A549 treated with DMSO at 1 μM for 4 hours (cell line): ENCODE measurements at places on chromosomes 11 and 22. TPM values are rescaled to one million over a fixed set of nuclear protein-coding genes. Genes with fewer than 3 reads are reported as not detected.

The FGF4 gene
- total RNA-seq: not detected in 5 replicates

The KRTAP5-8 gene
- not detected in 5 replicates for total RNA-seq

The OR4C46 gene
- total RNA-seq: not detected in 5 replicates

The MPEG1 gene
- total RNA-seq: not detected in 5 replicates

The TTLL12 gene
- total RNA-seq: 17.8 to 24.4 TPM (median 21.2 TPM) in 5 replicates

The ACO2 gene
- 45.5 to 49.6 TPM (median 48.2 TPM) in 5 replicates for total RNA-seq

The KRTAP5-7 gene
- total RNA-seq: not detected in 5 replicates

The HEPHL1 gene
- total RNA-seq: not detected in 5 replicates

The OR4D5 gene
- total RNA-seq: not detected in 5 replicates

The PAMR1 gene
- total RNA-seq: 0.06 TPM in 1 of 5 replicates, not detected in the others

The MYBPC3 gene
- total RNA-seq: 0.05 to 0.10 TPM (median 0.07 TPM) in 5 replicates

The HBB gene
- not detected in 5 replicates for total RNA-seq

The ZNF280A gene
- total RNA-seq: 2.8 to 3.3 TPM (median 3.0 TPM) in 5 replicates

The MAPK8IP2 gene
- 2.4 to 4.3 TPM (median 3.7 TPM) in 5 replicates for total RNA-seq

The APOA1 gene
- total RNA-seq: 0.10 to 0.39 TPM (median 0.12 TPM) in 3 of 5 replicates, not detected in the others

The PTPRJ gene
- total RNA-seq: 36.5 to 56.4 TPM (median 53.9 TPM) in 5 replicates

The WT1 gene
- 5.9 to 6.9 TPM (median 6.1 TPM) in 5 replicates for total RNA-seq

The NNMT gene
- 135 to 173 TPM (median 159 TPM) in 5 replicates for total RNA-seq

The SUN2 gene
- total RNA-seq: 30.3 to 38.3 TPM (median 33.6 TPM) in 5 replicates

The PYGM gene
- total RNA-seq: 0.12 to 0.40 TPM (median 0.30 TPM) in 5 replicates

The CRYAB gene
- total RNA-seq: 4.2 to 9.8 TPM (median 4.4 TPM) in 5 replicates

The ISX gene
- total RNA-seq: not detected in 5 replicates

The OR4C6 gene
- not detected in 5 replicates for total RNA-seq

The PSMD13 gene
- total RNA-seq: 170 to 204 TPM (median 173 TPM) in 5 replicates

The IGF2 gene
- 1.4 to 2.3 TPM (median 1.9 TPM) in 5 replicates for total RNA-seq

The DERL3 gene
- total RNA-seq: 0.43 to 0.69 TPM (median 0.47 TPM) in 5 replicates

The SCGB1D2 gene
- total RNA-seq: not detected in 5 replicates

The LRRC56 gene
- 0.40 to 0.70 TPM (median 0.55 TPM) in 5 replicates for total RNA-seq

The OR4C11 gene
- not detected in 5 replicates for total RNA-seq

The KBTBD3 gene
- total RNA-seq: 0.89 to 2.2 TPM (median 2.0 TPM) in 5 replicates

The CASP1 gene
- total RNA-seq: 0.15 to 1.0 TPM (median 0.41 TPM) in 5 replicates

The HEPN1 gene
- not detected in 5 replicates for total RNA-seq

The TRIM5 gene
- total RNA-seq: 12.7 to 15.0 TPM (median 12.9 TPM) in 5 replicates

The HBG1 gene
- total RNA-seq: not detected in 5 replicates

The LINC01488 gene
- 0.07 to 0.10 TPM in 2 of 5 replicates, not detected in the others for total RNA-seq

The RPUSD4 gene
- 17.8 to 20.6 TPM (median 19.2 TPM) in 5 replicates for total RNA-seq

The KLHL35 gene
- 0.57 to 1.4 TPM (median 1.2 TPM) in 5 replicates for total RNA-seq

The MUC2 gene
- total RNA-seq: 0.17 to 0.35 TPM (median 0.18 TPM) in 5 replicates

The DEFB131B gene
- total RNA-seq: not detected in 5 replicates

The OR8G5 gene
- not detected in 5 replicates for total RNA-seq

The FGF3 gene
- total RNA-seq: not detected in 5 replicates

The MS4A3 gene
- total RNA-seq: not detected in 5 replicates

The C11orf86 gene
- 28.5 to 55.5 TPM (median 43.6 TPM) in 5 replicates for total RNA-seq

The STIM1 gene
- total RNA-seq: 24.6 to 28.2 TPM (median 26.3 TPM) in 5 replicates

The KCNJ11 gene
- 0.15 to 0.62 TPM (median 0.37 TPM) in 5 replicates for total RNA-seq

The THAP12 gene
- total RNA-seq: 47.0 to 57.5 TPM (median 52.3 TPM) in 5 replicates

The ANO9 gene
- 0.52 to 1.3 TPM (median 0.62 TPM) in 5 replicates for total RNA-seq

The SCARF2 gene
- 0.54 to 1.1 TPM (median 0.92 TPM) in 5 replicates for total RNA-seq

The MRGPRX3 gene
- 0.10 TPM in 1 of 5 replicates, not detected in the others for total RNA-seq

The LARGE2 gene
- 1.5 to 3.4 TPM (median 2.5 TPM) in 5 replicates for total RNA-seq

The PGR gene
- 0.08 TPM in 1 of 5 replicates, not detected in the others for total RNA-seq

The POU2AF3 gene
- total RNA-seq: 0.43 to 1.1 TPM (median 0.94 TPM) in 5 replicates

The NOX4 gene
- total RNA-seq: not detected in 5 replicates

The APOL1 gene
- total RNA-seq: 8.0 to 8.8 TPM (median 8.5 TPM) in 5 replicates

The BIK gene
- total RNA-seq: 0.61 to 1.5 TPM (median 0.91 TPM) in 5 replicates

The CKAP5 gene
- total RNA-seq: 62.6 to 77.6 TPM (median 76.7 TPM) in 5 replicates
